Sigmoid colon (tissue), 7 donors: ENCODE measurements at places on chromosomes 5 and 9. TPM values are rescaled to one million over a fixed set of nuclear protein-coding genes. Genes with fewer than 3 reads are reported as not detected.

DNA sequence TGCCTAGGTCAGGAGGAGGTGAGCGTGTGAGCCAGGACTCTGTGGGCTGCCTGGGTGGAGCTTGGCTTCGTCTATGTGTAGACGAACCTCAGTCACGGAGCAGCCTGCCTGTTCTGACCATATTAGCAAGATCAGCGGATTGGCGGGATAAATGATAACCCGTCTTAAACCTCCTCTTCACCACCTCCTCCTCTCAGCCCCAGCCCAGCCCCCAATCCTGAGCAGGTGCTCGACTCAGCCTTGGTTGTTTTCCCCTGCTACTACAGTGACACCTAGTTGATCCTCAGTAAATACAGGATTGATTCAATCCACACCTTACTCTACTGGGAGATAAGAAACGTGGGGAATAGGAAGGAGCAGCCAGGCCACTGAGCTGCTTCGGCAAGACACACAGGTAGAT is 286.1 kb downstream of the IRX2 start:
- no peak for DNase-seq

DNA sequence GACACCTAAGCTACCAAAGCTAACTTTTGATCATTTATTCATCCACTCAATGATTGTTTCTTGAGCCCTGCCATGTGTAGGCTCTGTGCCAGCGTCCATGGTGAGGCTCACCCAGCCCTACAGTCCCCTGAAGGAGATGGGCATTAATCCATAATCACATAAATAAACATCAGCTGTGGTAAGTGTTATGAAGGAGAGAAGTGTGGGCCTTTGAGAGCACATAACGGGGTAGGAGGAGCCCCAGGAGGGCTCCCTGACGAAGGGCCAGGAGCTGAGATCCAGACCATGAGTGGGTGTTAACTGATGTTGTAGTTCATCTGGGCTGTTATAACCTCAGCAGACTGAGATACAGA is 53.9 kb upstream of the AFAP1L1 start:
- DNase-seq: no peak

DNA sequence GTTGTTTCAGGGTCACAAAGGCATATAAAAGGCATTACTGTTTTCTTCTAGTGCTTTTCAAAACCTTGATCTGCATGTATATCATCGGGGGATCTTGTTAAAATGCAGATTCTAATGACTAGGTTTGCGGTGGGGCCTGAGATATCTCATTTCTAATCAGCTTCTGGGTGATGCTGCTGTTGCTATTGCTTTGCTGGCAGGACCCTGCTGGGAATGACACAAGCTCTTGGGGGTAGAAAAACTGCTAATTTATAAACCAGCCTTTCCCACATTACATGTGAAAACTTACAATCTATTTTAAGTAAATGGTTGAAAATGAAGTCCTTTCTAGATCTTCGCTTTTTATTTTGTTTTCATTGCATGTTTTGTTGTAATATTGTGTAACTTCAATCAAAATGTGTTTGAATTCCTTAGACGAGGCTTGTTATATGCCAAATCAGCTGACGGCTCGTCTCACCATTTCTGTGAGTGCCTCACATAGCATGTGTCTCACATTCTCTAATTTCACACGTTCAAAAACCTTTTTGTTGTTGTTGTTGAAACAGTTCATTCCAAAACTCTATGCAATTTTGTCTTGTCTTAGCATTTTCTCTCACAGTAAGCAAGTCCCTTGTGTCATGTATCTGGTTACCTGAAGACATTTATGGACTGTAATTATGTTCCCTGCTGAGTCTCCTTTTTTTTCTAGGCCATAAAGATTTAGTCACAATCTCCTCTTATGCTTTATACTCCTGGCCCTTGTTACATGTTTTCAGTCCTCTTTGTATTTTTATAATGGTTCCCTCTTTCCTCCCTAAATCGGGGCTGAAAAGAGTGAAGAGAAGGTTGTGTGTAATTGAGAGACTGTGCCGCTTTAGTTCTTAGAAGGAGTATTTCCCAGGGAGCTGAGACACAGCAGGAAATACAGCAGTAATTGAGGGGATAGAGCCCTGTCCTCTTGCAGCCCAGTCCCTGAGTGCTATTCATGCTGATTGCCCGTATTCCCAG is 521.0 kb upstream of the SEMA6A start:
- DNase-seq: no peak

GRCh38 chr5:142881784-142882126 is 111.6 kb downstream of the ARHGAP26 start:
- no peak for DNase-seq

DNA sequence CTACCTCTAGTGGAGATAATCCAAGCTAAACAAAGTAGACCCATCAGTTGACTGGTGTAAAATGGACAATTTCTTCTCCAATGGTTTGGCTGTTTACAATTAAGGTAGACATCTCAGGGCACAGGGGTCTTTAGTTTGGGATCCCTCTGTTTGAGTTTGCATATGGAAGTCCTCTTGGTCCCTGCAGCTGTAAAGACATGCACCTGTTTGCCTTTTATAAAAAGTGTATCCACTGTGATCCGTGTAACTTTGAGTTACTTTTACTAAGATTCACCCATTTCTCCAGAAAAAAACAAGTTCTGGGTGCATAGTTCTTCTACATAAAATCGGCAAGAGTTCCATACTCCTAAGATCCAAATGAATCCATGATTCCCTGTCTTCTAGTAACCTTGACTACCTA is 374.7 kb upstream of the ADAMTS16 start:
- DNase-seq: no peak

TMEM215 gene
- polyA plus RNA-seq: not detected

- no peak for DNase-seq
Observed at GRCh38 chr5:154571325-154572035, 93.5 kb upstream of the HAND1 start.

GRCh38 chr5:116355819-116356601 is 218.6 kb downstream of the SEMA6A start:
- no peak for DNase-seq

GRCh38 chr5:135747824-135748223 is 86.6 kb upstream of the SLC25A48 start:
- DNase-seq: no peak
